ENCODE measurements at places on chromosomes 4 and X.

GRCh38 chrX:48785186-48785539, 1.2 kb upstream of the GATA1 start:
- H3K4me3 ChIP-seq, result no peak overlapping the region
- peaks cover 18% of the 10 kb centered on the region for H3K4me1 ChIP-seq
- no peak for DNase-seq
- no peaks in the 10 kb centered on the region for H3K36me3 ChIP-seq
- H3K27me3 ChIP-seq, result peaks cover 9% of the 10 kb centered on the region

- H3K36me3 ChIP-seq, result no peaks in the 10 kb centered on the region
- H3K4me1 ChIP-seq, result no peaks in the 10 kb centered on the region
- DNase-seq, result no peak
- no peak within 1 kb of the TSS for H3K27ac ChIP-seq
These were observed at the start of gene ANXA10 for GRCh38 chr4:168092176-168092712. TSS of gene ANXA10 (plus strand) at chr4:168092537. CDS start at chr4:168092701, 164 bp downstream.

DNA sequence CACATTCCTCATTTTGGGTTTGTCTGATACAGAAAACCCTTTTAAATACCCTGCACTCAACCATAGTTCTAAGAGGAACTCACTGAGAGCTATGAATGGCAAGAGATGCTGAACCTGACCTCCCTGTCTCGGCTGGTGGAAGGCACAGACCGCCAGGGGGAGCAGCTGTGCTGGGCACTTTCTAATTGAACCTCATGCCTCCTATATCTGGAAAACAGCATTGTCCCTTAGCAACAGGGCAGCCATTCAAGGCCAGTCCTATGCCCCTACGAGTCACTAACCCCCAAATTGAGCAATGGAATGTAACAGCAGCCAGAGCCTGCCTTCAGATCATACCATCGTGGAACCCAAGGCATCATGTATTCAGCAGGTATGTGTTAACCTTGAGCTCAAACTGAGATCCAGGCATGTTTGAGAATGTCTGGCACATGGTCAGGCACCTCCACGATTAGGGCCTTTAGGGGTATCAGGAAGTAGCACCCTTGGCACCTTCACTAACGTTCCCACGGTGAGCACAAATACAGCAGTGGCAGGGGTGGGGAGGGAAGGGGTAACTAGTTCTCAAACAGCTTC, 5.1 kb downstream of the USP27X start:
- H3K27me3 ChIP-seq, result peaks cover 4% of the 10 kb centered on the region
- no peak overlapping the region for H3K27ac ChIP-seq
- no peaks in the 10 kb centered on the region for H3K36me3 ChIP-seq
- no peak overlapping the region for H3K4me3 ChIP-seq
- peaks cover 16% of the 10 kb centered on the region for H3K4me1 ChIP-seq

DNA sequence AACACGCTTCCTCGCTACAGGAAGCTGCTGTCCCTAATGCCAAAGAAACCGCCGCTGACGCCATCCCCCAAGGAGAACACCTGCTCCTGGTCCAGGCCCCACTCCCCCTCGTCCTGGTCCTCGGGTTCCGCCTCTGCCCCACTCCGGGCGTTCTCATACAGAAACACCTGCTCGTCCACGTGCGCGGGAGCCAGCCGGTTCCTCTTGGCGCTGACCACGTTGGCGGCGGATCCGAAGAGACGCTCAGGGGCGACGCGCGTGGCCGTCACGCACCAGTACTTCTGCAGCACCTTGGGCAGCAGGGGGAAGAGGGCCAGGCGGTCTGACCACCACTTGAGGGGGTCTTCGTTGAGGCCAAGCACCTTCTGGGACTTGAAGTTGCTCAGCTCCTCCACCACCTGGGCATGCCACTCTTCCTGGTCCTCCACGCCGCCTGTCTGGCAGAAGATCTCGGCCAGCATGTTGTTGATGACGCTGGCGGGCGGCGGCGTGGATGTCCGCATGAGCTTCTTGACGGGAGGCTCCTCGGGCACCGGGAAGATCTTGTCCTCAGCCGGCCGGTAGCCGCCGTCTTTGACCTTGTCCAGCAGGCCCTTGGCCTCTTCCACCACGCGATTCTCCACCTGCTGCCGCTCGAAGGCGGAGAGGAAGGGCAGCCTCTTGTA, 12.0 kb downstream of the DHRSX start:
- no peak overlapping the region for H3K4me3 ChIP-seq
- peaks cover 18% of the 10 kb centered on the region for H3K4me1 ChIP-seq
- H3K36me3 ChIP-seq, result peaks cover 37% of the 10 kb centered on the region
- DNase-seq, result no peak
- no peak overlapping the region for H3K27ac ChIP-seq

GRCh38 chr4:97238956-97239666, 904.2 kb downstream of the STPG2 start:
- no peak overlapping the region for H3K4me3 ChIP-seq
- H3K36me3 ChIP-seq, result no peaks in the 10 kb centered on the region
- H3K4me1 ChIP-seq, result no peaks in the 10 kb centered on the region
- no peak for DNase-seq
- no peak overlapping the region for H3K27ac ChIP-seq
- no peaks in the 10 kb centered on the region for H3K27me3 ChIP-seq

DNA sequence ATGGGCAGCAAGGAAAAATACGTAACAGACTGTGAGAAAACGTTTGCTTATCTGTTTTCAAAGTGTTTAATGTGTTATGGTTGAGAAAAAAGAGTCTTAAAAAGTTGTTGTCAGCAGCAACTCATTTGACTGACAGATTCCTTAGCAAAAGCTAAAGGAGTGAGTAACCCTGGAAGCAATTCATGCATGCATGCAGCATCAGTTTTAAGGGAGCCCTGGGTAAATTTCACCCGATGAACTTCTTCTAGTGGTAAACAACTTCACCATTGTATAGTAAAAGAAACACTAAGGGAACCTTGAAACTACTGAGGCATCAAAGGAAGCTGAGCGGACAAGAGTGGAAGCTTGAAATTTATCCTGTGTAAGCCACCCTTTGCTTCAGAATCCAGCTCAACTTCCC, 583.2 kb upstream of the INTU start:
- no peaks in the 10 kb centered on the region for H3K27me3 ChIP-seq
- no peak for DNase-seq
- H3K4me1 ChIP-seq, result no peaks in the 10 kb centered on the region
- H3K36me3 ChIP-seq, result no peaks in the 10 kb centered on the region
- H3K27ac ChIP-seq, result no peak overlapping the region

DNA sequence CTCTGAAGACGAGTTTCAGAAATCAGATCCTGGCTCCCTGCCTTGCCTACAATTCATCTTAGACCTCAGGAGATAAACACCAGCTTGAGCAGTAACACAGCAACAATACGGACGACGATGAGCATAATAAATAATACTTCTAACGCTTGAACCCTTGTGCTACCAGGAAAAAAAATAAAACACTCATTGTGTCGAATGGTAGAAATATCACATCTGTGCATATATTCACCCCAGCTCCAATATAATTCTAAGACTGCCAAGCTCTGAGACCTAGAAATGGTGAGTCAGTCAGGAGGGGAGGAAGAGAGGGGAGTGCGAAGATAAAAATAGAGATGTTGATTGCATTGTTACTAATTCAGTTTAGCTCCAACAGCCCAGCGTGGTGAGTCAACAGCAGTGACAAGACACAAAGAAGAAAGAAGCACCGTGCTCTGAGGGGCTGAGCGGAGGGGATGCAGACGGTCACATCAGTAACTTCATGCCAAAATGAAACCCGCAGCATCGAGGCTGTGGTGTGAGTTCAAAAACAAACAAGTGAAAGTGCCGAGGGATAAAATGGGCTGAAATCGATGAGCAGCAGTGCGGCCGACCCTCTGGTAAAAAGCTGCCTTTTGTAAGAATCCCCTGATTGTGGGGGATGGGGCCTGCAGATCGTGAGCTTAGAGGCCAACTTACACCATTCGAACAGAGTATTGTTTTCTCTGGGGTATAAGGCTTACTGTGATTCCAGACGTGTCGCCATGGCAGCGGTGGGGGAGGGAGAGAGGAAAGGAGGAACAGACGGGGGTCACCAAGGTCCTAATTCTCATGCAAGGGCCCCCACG, 150.4 kb downstream of the MGST2 start:
- H3K4me3 ChIP-seq, result no peak overlapping the region
- no peaks in the 10 kb centered on the region for H3K36me3 ChIP-seq
- H3K27ac ChIP-seq, result no peak overlapping the region
- no peaks in the 10 kb centered on the region for H3K4me1 ChIP-seq
- DNase-seq, result no peak

DNA sequence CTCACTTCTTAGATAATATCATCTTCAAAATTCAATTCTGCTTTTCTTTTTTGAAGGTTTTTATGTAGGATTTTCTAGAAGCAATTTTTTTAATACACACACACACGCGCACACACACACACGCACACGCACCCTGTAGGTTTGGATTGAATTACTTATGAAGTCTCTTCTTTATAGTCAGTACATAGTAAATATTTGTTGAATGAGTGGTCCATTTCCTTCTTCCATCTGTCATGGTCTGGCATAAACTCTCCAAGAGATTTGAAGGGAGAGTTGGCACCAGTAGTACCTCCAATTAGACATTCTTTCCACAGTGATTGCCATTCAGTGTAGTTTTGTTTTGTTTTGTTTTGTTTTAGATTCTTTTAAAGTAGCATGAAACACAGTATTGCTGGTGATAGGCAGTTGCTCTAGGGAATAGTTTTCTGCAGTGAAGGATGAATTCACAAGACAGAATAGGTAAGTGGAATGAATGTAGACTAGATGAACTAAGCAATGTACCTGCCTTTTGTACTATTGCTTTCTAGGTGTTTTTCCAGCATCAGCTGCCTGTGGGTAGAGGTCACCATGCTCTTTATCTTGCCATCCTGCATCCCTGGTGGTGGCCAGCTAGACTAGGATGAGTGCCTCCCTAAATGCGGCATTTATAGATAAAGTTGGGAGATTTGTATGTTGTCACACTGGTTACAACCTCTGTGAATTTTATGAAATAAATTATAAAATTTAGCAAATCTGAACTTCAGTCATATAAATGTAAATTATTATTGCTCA, 20.5 kb downstream of the PDLIM5 start:
- H3K4me3 ChIP-seq, result no peak overlapping the region
- no peaks in the 10 kb centered on the region for H3K27me3 ChIP-seq
- peaks cover 25% of the 10 kb centered on the region for H3K4me1 ChIP-seq
- DNase-seq, result no peak
- H3K36me3 ChIP-seq, result no peaks in the 10 kb centered on the region

DNA sequence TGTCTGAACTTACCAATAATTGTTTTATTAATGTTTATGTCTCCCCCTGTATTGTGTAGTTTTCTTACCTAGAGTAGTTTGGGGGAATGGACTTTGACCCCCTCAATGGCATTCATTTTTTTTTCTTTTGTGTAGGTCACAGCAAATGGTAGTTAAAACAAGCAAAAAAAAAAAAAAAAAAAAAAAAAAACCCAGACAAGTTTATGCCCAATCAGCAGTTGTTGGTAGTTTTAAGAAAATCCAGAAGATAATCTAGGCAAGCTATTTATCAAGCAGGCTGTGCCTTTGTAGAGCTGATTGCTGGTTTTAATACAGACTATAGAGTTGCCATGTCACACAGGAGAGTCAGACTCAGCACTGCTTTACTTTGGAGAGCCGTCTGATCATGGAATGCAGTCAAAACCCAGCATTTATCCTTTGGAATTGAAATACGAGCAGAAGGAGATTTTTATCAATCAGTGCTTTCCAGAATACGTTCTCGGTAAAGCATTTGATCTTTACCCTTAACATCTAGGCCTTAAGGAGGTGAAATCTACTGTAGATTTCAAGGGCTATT, 16.6 kb downstream of the DCUN1D4 start:
- H3K4me3 ChIP-seq, result no peak overlapping the region
- DNase-seq, result no peak
- H3K27me3 ChIP-seq, result no peaks in the 10 kb centered on the region

DNA sequence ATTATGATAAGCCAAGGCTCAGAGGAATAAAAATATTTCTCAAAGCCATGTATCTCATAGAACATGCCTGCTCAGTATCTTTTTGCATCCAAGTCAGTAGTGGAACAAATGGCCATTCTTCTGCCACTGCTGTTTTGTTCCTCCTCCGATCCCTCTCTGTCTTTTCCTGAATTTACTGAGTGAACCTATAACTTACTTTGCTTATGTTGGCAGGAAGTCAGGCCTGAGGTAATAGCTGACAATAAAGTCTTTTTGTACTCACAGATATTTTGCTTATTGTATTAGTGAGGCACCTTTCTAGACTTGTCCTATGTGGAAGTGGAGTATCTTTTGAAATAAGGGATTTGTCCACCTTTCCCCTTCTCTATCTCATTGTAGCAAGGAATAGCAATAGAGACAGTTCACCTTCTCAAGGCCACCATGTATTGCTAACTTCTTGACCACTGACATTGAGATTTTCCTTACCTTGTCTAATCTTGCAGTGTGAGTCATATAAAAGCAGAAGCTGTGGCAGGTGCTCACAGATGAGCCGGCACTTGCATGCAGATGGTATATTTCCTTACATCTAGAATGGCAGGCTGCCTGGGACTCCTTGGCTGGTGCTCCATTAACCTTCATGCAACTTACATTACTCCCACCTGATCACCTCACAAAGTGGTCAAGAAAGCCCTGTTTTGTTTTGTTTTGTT, 68.2 kb downstream of the AGTR2 start:
- no peaks in the 10 kb centered on the region for H3K36me3 ChIP-seq
- no peaks in the 10 kb centered on the region for H3K27me3 ChIP-seq
- no peak overlapping the region for H3K27ac ChIP-seq
- DNase-seq, result no peak
- H3K4me3 ChIP-seq, result no peak overlapping the region

GRCh38 chr4:70666369-70666768, at the start of gene JCHAIN:
TSS of gene JCHAIN (minus strand) at chr4:70666508. CDS start at chr4:70666490, 18 bp downstream.
- H3K27ac ChIP-seq, result no peak within 1 kb of the TSS
- H3K27me3 ChIP-seq, result peaks cover 17% of the 10 kb centered on the region
- no peak within 1 kb of the TSS for H3K4me3 ChIP-seq
- H3K4me1 ChIP-seq, result no peaks in the 10 kb centered on the region
- DNase-seq, result no peak

- no peaks in the 10 kb centered on the region for H3K27me3 ChIP-seq
- H3K27ac ChIP-seq, result no peak overlapping the region
- no peak overlapping the region for H3K4me3 ChIP-seq
- no peak for DNase-seq
- no peaks in the 10 kb centered on the region for H3K36me3 ChIP-seq
These were observed 9.3 kb upstream of the SEC24B start for GRCh38 chr4:109424093-109424841.

DNA sequence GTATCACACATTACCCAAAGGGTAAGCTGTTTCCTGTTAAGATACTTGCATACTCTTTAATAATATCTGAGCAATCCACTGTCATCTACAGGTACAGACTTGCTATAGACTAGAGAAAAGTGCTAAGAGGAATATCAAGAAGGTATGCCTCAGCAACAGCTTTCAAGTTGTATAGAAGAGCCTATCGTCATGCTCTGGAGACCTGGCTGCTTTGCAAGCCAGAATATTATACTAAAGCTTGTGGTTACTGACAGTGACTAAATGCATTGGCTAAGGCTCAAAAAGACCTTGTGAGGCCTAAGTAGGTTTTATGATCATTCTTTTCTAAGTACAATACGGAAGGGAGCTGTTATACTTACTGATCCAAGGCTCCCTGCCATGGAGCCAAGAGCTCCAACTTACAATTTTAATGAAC, 11.3 kb downstream of the LAMP2 start:
- H3K27ac ChIP-seq, result peak overlapping the region; percentile 89
- peaks cover 29% of the 10 kb centered on the region for H3K4me1 ChIP-seq
- peak overlapping the region; percentile 54 for H3K4me3 ChIP-seq
- DNase-seq, result no peak

- H3K36me3 ChIP-seq, result peaks cover 6% of the 10 kb centered on the region
- H3K4me3 ChIP-seq, result no peak overlapping the region
- no peaks in the 10 kb centered on the region for H3K27me3 ChIP-seq
- no peaks in the 10 kb centered on the region for H3K4me1 ChIP-seq
- no peak overlapping the region for H3K27ac ChIP-seq
These were observed 22.7 kb downstream of the PNPLA4 start for GRCh38 chrX:7904562-7904961.

GRCh38 chr4:142474398-142475087, 371.6 kb downstream of the INPP4B start:
- H3K4me3 ChIP-seq, result no peak overlapping the region
- no peak for DNase-seq
- no peaks in the 10 kb centered on the region for H3K36me3 ChIP-seq

All from central memory CD8-positive, alpha-beta T cell (primary cell).